ENCODE measurements at places on chromosomes 16 and 17.

GRCh38 chr17:19456016-19456927 is 45.2 kb downstream of the RNF112 start:
- DNase-seq: no peak

GRCh38 chr16:86471896-86472295 is 38.4 kb upstream of the FOXF1 start:
- DNase-seq: no peak

- no peak for DNase-seq
These were observed 33.1 kb downstream of the CACNG3 start for GRCh38 chr16:24289166-24289700.

GRCh38 chr16:15770512-15770911 is 86.3 kb downstream of the MYH11 start:
- no peak for DNase-seq

DNA sequence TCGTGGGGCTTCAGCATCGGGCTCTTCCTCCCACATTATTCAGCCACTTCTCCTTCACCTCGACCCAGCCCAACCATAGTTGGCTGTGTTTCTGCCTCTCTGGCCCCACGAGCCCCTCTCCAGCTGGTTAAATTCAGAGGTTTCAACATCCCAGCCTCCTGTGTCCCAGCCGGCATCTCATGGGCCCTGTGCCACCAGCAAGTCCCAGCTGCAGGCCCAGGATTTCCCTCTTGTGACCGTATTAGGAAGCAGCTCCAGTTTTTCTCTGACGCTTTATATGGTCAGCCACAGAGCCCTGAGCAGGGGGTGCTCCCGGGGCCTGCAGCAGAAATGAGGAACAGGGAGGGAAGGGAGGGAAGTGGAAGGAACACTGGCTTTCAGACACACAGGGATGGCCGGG is 27.4 kb downstream of the MYH11 start:
- DNase-seq: no peak

- DNase-seq: no peak
These were observed 5.3 kb downstream of the RPL13 start for GRCh38 chr16:89565506-89566372.

- peak; percentile 34 for DNase-seq
These were observed 45.6 kb upstream of the BAHCC1 start for GRCh38 chr17:81349397-81350319.

GRCh38 chr17:34424814-34425491 is 61.9 kb upstream of the CCL1 start:
- DNase-seq: no peak

GRCh38 chr17:57984936-57985674 is 2.9 kb downstream of the VEZF1 start:
- DNase-seq: no peak

- DNase-seq: no peak
These were observed 15.4 kb downstream of the FOXF1 start for GRCh38 chr16:86525696-86526095.

GRCh38 chr16:20952139-20952920 is 51.8 kb downstream of the LYRM1 start:
- DNase-seq: peak; percentile 10

GRCh38 chr17:40268141-40268712 is 19.5 kb upstream of the CDC6 start:
- DNase-seq: no peak

- no peak for DNase-seq
These were observed 563 bp downstream of the ZCCHC14 start for GRCh38 chr16:87492291-87492630.

GRCh38 chr17:74161503-74161875 is 42.0 kb upstream of the RPL38 start:
- DNase-seq: no peak

DNA sequence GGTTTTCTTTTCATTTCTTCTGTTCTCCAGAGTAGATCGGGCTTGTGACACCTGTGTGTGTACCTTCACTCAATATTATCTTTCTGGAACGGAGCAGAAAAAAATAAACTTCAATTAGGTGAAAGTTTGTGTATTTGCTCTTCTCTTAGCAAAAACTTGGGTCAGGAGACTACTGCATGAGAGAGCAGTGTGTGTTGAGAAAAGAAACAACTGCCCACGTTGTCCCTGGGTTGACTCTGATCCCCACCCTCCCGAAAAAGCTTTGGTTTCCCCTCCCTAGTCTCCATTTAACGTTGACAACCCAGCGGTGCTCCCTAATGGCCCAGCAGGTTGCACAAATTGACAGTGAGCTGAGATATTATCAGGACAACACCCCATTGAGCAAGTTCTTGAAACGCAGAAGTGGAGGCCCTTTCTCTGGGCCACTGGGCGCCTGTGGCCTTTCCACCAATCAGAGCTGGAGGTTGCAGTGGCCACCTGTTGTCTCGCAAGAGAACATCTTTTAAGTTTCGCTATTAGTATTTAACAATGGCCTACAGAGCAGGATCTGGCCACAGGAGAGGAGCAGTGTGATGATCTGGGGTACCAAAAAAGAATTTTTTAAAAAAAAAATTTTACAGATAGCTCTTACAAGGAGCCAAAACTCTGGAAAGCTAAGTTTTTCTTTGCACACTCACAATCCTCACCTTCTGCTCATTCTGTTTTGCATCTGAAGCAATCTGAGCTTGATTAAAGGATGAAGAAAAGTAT is 1.5 kb upstream of the TOX3 start:
- DNase-seq: peak; percentile 31

- no peak for DNase-seq
These were observed 33.4 kb downstream of the CDK5R1 start for GRCh38 chr17:32520104-32520701.

GRCh38 chr17:83192161-83192788 is 112.9 kb downstream of the METRNL start:
- DNase-seq: no peak

DNA sequence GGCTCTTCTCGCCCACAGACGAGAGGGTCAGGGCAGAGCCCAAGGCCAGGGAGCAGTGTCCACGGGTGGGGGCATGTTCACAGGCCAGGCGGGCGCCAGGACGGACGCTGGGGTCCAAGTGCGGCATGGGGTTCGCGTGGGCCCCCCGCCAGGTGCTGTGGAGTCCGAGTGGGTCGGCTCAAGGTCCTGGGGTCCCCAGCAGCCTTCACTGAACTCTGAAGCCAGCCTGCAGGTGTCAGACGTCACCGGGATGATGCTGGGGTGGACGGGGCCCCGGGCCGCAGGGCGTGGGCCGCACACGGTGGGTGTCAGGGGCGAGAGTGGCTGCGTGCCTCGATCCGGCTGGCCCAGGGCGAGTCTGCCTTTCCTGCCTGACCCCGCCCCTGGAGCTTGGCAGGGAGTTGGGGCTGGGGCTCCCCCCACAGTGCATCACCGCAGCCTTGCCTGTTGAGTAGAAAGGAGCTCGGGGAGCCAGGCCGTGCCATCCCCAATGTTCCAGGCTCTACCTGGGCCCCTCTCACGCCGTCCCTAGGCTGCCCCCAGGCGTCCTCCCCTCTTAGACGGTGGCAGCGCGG is 19.0 kb downstream of the CACNA1H start:
- DNase-seq: no peak

DNA sequence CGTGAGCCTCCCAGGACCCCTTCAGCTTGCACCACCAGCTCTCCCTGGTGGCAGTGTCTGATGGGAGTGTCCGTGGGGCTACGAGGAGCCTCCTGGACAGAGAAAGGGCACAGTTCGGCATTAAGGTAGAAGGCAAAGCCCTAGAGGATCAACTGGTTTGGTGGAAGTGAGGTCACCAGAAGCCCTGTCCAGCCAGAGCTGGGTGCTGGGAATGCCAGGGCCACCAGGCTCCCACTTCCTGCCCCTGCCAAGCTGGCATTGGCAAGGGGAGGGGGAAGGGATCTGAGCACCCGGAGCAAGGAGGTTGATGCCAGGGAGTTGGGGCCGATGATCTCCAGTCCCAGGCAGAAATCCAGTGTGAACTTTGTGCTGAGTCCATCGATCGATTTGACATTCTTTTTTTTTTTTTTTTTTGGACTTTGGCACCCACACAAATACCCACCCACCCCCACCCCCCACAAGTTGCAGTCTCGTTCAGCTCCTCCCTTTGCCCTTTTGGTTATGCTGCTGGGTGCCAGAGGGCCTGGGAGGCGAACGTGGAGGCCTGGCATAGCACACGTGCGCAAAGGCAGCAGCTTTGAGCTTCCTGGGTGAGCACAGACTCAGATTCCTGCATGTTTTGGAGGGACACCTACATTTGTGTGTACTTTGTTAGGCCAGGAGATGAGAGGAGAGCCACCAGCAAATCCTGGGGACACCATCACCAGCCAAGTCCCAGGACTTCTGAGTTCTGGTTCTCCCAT is 2.1 kb downstream of the NHERF1 start:
- no peak for DNase-seq

DNA sequence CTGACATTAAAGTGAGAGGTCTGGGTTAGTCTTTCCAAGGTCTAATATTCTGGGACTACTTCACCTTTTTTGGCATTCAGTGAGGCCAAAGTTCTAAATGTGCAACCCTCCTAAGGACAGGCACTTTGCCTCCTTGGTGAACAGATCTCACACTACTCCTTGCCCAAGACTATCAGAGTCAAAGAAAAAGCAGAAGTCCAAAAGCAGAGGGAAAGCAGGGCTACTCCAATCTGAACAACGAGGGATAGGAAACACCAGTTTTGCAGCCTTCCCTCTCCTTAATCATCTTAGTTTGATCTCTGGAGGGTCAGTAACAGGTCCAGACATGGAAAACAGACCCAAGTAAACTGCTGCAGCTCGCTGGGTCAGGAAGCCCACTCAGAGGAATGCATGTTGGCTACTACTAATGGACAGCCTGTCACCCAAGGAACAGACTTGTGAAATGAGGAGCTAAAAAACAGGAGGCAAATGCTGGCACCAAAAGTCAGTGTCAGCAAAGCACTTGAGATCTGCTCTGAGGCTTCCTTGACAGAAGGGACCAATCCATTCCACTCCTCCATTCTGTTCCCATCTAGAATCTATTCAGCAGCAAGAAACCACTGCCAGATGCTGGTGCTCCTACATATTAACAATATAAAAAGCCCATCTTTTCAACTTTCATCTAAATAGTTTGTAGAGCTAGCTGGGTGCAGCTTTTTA is 29.9 kb downstream of the DCUN1D3 start:
- DNase-seq: no peak

DNA sequence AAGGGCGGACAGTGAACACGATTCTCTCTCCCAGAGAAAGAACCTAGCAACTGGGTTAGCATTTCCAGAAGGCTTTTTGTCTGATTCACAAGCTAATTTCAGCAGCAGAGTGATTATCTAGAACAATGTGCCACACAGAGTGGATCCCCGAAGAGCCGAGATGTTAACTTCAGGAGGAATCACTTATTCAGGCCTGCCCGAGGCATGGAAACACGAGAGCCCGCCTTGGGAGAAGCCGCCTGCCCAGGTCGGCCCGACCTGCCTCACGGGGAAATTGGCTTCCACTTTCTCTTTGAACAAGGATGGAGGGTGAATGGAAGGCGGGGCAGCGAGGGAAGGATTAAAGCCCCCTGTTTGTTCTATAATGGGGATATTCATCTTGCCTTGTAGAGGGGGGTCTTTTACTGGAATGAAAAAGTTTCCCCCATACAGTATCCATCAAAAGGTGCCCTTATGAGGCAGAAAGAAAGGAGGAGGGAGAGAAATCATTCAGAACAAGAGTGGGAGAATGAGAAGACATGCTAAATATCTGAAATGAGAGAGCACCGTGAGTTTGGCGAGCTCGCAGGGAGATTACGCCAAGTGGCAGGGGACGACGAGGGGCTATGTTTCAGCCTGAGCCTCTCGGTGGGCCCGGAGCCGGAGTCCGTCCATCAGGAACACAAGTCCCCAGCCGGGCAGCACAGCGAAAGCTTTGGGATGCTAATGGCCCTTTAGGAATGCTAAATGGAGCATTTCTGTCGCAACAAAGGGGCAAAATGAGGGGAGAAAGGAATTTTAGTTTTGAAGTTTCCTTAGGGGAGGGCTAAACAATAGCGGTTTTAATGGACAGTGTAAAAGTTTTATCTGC is 33.0 kb downstream of the NTN1 start:
- no peak for DNase-seq

DNA sequence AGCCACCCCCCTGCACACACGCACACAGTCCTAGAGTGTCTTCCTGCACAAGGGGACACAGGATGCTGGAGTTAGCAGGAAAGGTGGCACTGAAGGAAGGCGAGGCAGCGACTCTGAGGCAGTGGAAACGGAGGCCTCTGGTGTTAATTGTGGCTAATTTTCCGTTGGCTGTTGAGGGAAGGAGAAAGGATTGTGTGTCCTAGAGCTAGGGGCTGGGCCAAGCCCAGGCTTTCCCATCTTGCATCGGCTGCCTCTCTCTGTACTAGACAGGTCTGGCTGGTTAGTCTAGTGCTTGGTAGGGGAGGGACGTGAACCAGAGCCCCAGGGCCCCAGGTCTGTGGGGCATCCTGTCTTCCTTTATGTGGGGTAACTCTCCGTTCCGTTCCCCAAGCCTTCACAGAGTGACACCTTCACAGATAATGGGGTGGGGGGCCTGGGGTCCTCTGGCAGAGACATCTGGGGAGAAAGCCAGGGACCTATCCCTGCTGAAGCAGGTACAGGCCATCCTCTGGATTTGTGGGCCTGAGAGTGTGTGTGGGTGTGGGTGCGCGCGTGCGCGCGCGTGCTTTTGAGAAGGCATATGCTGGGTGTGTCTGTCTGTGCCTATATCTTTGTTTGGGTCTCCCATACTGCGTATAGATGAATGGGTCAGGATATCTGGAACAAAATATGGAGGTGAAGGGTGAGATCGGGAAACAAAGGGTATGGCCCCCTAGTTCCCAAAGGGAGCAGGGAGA is at the start of gene CHD3:
TSS of gene CHD3 (plus strand) at position 606 of the 737 bp plus-strand sequence. CDS start 212 bp downstream, outside the sequence.
- peak; percentile 36 for DNase-seq

DNA sequence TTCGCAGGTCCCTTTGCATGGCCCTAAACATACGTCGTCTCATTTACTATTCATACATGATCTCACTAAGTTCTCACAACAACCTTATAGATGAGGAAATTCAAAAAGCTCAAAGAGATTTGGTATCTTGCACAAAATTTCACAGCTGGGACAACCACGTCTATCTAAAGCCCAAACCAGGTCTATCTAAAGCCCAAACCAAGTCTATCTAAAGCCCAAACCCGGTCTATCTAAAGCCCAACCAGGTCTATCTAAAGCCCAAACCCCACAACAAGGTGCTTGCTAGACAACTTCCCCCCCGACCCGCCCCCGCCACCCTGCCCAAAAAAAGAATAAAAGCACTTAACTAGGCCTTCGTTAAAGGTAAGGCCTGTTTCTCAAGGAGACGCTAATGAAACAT is 174.9 kb downstream of the VPS53 start:
- no peak for DNase-seq
